ENCODE measurements at places on chromosomes 1 and 21.

DNA sequence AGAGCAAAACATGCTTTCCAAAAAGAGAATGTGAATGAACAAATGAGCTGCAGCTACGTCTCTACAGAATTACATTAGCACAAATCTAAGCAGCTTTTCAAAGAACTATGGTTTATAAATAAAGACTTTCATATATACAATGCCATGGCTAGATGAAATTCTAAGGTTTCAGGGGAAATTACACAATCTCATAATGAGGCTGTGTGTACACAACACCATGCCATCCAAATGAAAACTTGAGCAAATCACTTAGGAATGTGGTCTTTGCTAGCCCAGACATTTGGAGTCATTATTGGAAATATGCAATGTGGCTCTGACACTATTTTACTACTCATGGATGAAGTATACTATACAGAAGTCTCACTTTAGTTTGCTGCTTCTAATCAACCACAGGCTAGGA is 37.5 kb downstream of the SPAG17 start:
- no peak for DNase-seq

DNA sequence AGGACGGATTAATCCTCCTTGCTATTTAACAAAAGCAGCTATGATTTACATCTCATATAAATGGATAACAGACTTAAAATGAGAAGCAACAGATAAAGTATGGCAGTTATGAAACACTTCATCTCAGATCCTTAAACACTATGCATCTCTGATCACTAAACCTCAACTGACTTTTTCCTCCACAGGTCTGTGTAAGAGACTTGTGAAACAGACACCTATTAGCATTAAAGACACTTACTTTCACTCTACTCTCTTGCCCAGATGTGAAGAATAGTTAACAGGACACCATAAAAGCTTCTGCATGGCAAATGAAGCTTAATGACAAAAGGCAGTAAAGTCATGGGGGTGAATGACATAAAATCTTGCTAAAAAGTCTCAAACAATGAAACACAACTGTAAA is 6.2 kb downstream of the LIN9 start:
- DNase-seq = no peak

DNA sequence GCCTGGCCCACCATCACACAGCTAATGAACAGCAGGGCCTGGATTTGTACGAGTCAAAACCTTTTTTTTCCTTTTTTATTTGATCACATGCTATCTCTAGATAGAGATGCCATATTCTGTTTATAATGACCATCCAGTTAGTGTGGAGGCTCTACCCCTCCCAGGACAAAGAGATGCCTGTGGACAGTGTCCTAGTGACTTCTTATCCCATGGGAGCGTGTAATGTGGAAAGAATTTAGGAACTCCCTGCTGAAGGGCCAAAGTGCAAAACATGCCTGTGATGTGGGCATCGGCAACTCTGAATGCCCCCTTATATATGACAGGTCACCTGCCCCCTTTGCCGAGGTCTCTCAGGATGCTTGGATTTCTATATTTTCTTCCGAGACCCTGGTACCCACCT is 292.2 kb downstream of the RRAGC start:
- no peak for DNase-seq

GRCh38 chr1:8473121-8473875 is 155.4 kb downstream of the SLC45A1 start:
- DNase-seq = no peak

DNA sequence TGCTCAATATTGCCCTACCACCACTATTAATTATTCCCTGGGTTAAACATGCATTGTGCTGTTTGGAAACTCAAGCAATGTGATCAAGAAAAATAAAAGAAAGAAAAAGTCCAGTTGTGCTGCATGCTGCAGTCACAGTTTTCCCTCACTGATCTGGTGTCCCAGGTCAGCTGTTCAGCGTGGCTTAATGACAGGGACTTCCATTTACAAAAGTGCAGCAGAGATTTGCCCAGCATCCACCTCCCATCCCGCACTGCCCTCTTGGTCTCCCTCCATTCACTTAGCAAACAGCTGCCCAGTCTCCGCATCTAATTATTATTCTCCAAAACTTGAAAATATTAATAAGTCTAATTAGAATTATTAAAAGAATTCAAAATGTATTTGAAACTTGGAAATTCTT is 2.0 kb upstream of the OR2T4 start:
- no peak for DNase-seq

DNA sequence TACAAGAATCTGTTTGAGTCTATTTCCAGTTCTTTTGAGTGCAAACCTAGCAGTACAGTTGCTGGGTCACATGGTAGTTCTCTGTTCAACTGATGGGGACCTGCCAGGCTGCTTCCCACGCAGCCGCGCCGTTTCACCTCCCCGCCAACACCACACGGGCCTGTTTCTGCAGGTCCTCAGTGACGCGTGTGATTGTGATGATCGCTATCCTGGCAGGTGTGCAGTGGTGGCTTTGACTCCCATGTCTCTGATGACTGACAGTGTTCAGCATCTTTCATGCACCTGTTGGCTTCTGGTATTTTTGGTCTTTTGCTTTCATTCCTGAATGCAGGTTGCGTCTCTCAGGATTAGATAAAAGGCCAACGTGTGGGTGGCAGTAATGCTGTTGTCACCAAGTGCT is 41.6 kb downstream of the FAAP20 start:
- no peak for DNase-seq
